ENCODE measurements at places on chromosomes 1 and 21. TPM values are rescaled to one million over a fixed set of nuclear protein-coding genes. Genes with fewer than 3 reads are reported as not detected.

FCER1G gene
- polyA plus RNA-seq, result 15.6 TPM

- no peak for DNase-seq
Measured at GRCh38 chr1:246876431-246876830, 55.3 kb downstream of the AHCTF1 start.

EXTL1 gene
- polyA plus RNA-seq, result 1.3 TPM

TSPAN2 gene
- 44.0 TPM for polyA plus RNA-seq

GRCh38 chr1:36941316-36941978, 92.9 kb downstream of the GRIK3 start:
- no peak for DNase-seq

GRCh38 chr1:225250432-225250831, 177.4 kb downstream of the LBR start:
- DNase-seq, result no peak

DNA sequence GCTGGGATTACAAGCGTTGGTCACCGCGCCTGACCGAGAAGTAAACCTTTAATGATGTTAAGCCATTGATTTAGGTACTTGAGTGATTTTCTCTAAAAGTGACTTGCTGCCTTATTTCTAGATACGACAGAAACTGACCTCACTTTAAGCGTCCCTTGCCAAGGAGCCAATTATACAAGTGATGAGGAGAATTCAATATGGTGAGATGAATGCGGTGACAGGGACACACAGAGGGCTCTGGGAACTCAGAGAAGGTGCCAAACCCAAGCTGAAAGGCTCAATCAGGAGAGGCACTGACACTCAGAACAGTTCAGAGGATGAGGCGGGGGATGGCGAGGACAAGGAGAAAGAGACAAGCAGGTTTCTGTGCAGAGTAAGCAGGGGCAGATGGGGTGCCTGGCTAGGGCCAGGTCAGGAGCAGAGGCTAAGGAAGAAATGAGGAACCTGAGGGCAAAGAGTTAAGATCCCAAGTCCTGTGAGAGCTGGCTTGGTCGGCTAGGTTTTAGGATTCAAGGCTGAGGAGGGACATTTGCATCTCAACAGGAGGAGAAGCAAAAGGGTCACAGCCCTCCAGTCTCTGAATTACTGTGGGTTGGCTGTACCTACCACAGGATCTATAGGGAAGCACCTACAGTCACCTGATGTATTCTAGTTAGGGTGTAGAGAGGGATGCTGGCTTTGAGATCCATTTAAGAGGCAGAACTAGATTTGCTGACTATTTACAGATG, 83.2 kb upstream of the USP24 start:
- no peak for DNase-seq

Data from right renal cortex interstitium (tissue), 3 donors.